ENCODE measurements at places on chromosomes 13 and 19.
A peak's percentile ranks its signal among the peaks of the same experiment; 100 is the strongest.

- DNase-seq: no peak
Measured at GRCh38 chr19:5261156-5261890, 79.3 kb downstream of the PTPRS start.

GRCh38 chr13:90623318-90624011 lies 724.0 kb upstream of the MIR17HG start:
- DNase-seq: no peak

GRCh38 chr13:26168237-26168814 lies 53.8 kb downstream of the RNF6 start:
- no peak for DNase-seq

DNA sequence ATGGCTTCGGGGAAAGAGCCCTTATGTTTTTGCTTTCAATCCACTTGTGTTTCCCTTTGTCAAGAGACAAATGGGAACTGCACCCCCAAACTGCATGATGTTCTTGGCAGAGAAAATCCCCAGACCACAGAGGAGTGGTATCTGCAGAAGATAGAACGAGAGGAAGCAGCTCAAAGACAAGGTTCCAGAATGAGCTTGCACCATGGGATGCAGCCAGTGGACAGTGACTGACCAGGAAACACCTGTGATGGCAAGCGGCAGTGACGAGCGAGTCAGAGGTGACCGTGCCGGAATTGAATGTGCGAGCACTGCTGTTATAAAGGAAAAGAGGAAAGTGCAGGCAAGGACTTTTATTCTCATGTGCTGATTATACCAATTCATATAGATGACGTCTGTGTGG lies 46.3 kb downstream of the IRS2 start:
- no peak for DNase-seq

- DNase-seq: no peak
Measured at GRCh38 chr19:8054169-8054568, 1.6 kb downstream of the CCL25 start.

GRCh38 chr13:99281811-99282263 lies 23.7 kb upstream of the GPR18 start:
- DNase-seq: no peak

DNA sequence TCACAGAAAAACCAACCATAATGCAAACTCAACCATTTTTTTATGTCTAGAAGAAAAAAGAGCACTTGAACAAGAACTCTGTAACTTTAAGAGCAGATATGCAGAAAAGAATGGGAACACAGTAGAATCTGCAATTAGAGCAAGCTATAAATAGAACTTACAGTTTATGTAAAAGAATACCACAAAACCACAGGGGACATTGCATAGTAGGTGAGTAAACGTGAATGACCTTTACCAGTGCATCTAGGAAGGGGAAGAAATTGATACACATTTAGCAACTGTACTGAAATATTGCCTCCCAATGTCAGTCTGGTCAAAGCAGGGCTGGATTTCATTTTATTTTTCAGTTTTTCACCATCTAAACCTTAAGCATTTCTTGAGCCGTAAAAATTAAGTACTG lies 242.2 kb upstream of the EDNRB start:
- DNase-seq: no peak

DNA sequence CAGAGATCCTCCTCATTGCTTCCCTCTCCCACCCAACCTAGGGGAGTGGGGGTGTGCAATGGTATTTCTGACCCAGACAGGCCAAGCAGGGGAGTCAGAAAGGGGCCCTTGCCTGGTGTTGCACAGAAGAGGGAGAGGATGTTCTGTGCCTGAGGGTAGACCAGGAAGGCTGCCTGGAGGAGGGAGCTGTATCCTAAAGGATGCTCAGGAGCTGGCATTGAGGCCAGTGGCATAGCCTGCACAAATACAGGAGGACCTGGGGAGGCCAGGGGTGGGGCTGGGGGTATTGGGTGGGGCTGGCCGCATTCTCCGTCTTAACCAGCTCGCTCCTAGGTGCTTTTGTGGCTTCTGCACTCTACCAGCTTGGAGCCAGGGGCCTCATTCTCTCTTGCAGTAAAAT lies 4.4 kb downstream of the RNF225 start:
- DNase-seq: no peak

DNA sequence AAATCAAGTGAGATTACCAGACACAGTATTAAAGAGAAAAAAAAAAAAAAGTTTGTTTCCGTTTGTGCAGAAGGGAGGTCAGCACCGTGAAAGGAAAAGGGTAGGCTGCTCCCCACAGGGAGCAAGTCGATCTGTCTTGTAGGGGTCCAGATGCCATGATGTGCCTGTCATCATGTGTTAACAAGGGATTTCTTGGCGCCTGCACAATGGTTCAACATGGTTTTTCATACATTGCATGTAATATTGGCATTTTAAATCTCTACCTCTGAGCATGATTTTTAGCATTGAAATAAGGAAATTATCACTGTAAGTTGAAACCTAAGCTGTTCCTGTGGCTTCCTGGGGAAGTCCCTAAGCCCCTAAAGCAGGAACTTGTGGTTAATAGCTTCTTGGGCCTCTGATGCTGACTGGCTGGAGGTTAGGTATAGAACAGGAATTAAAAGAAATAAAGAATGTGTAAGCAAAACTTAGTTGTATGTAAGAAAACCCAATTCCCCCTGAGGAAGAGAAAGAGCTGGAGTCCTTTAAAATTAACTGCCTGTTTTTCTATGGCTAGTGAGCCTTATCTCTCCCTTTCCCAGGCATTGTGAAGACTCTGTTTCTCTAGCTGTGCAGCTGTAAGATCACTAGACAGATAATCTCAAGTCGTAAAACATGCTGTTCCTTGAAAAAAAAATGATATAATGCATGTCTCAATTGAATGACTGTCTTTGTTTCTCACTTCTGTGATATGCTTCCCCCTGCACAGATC lies 7.4 kb upstream of the FCGBP start:
- DNase-seq: peak; percentile 77

DNA sequence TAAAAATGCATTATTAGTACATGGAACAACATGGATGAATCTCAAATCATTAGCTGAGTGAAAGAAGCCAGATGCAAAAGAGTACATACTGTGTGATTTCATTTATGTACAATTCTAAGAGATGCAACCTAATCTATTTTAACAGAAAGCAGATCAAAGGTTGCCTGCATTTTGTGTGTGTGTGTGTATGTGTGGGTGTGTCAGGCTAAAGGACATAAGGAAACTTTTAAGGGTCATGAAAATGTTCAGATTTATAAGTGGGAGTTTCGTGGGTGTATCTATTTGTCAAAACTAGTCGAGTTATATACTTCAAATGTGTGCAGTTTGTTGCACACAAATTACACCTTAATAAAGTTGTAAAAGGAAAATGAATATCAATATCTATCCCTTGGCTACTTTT lies 17.9 kb upstream of the NEK3 start:
- no peak for DNase-seq

- DNase-seq: no peak
Measured at GRCh38 chr13:105336706-105337576, 1198.5 kb downstream of the EFNB2 start.

- peak; percentile 44 for DNase-seq
Measured at GRCh38 chr19:18223860-18224524, 2.2 kb downstream of the PDE4C start.

DNA sequence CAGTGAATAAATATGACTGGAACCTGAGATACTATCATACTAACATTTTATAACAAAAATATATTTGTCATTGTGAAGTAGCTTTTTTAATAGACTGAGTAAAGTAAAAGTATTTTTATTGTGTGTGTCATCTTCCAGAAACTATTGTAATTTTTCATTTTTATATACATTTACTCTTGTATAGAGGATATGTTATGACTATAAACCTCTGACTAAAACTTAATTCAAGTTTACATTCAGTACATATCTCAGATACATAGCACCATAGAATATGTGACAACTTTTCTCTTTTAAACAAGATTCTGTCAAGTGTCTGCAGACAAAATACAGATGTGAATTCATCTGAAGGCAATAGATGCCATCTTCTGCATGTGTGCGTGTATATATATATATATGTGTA lies 704.3 kb downstream of the SLITRK1 start:
- no peak for DNase-seq

GRCh38 chr13:23683084-23683483 lies 112.9 kb downstream of the TNFRSF19 start:
- no peak for DNase-seq

DNA sequence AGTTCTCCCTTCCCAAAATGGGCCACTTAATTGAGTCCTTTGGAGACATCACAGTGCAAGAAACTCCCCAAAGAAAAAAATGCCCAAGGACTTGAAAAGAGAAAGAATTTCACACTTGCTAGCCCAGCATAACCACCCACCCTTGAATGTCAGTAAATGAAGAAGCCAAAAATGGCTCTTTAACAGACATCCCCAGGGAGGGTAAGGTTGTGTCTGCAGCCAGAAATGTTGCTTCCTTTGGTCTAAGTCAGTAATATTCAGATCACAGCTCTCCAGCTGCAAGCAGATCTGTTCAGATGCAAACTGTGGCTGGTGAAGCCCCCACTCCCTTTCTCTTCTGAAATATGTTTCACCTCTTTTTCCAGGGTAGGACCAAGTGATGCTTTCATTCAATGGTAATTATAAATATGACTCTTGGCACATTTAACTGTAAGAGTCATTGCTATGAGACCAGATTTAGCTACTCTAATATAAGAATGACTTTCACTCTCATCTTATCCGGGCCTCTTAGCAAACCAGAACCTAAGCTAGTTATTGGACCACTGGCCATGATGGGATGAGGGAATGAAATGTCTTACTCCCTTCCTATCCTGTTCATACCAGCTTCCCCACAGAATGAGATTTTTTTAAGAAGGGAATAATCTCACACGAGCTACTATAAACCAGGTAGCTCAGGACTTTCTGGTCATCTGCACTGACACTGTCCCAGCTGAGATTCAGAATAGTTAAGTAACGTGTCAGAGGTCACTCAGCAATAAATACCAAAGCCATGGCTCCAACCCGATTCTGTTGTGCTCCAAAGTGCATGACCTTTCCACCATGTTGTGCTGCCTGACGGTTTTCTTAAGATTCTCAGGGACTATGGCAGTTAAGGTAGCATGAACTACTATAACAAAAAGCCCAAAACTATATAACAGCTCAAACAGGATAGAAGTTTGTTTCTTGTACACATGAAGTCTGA lies 234.1 kb downstream of the FOXO1 start:
- DNase-seq: no peak

GRCh38 chr19:48962029-48962848 lies 2.9 kb upstream of the FTL start:
- peak; percentile 40 for DNase-seq

DNA sequence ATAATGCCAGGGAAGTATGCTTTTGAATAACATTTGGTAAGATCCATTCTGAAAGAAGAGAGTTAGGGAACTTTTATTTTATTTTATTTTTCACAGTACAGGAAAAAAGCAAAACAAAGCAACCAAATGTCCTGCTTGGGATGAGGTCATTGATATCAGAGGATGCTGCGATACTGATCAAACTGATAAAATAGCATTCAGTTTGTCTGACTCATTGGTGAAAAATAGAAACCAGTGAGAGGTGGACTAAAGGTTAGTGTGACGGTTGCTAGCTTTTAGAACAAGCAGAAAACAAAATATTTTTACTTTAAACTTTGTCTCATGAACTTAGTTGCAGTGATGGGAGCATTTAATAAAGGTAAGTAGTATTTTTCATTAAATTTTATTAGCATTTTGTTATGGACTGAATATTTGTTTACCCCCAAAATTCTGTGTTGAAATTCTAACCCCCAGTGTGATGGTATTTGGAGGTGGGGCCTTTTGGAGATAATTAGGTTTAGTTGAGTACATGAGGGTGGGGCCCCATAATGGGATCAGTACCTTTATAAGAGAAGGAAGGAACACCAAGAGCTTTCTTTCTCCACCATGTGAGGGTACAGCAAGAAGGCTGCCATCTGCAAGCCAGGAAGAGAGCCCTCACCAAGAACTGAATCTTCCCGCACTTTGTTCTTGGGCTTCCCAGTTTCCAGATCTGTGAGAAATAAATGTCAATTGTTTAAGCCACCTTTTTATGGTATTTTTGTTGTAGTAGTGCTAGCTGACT lies 37.3 kb downstream of the ITGBL1 start:
- no peak for DNase-seq

DNA sequence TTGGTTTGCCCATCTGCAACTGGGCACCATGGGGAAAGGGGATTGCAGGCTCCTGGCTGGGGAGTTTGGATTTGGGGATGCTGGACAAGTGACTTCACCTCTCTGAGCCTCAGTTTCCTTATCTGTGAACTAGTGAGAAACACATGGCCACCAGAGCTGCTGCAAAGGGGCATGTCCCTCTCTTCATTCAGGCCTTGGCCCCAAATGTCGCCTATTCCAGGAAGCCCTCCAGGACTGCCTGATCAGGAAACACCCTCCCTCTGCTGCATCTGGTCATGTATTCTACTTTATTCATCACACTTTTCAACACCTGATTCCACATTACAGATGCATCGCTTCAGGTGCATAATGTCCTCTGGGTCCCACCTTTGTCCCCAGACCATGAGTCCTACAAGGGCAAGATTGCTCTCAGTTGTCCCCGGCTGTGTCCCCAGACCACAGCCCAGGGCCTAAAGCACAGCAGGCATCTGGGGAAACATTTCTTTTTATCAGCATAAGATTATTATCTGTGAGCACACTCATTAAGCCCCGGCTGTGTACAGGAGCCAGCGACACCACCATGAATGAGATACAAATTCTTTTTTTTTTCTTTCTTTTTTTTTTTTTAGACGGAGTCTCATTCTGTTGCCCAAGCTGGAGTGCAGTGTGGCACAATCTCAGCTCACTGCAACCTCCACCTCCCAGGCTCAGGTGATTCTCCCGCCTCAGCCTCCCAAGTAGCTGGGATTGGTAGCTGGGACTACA lies 37.5 kb downstream of the ARRDC2 start:
- no peak for DNase-seq

DNA sequence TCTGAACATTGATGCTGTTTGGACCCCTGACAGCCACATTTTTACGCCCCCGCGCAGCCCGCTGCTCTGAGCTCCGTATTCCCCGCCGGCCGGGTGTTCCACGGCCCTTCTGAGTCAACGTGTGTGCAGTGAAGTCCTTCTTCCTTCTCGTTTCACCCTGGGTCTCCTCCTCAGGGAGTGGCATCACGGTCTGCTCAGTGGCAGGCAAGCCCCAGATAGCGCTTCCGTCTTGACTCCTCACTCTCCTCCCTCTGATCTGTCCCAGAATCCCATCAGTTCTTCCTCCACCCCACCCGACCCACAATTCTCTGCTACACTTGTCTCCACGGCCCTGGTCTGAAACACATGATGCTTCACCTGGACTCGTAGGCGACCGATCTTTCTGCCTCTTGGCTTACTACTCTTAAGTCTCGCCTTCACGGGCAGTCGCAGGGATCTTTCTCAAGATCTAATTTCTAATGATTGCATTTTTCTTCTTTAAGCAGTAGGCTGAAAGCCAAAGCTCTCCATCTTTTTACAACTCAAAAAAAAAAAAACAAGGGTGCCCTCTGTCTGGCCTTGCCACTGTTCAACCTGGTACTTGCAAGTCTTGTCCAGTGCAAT lies 33.9 kb downstream of the CCNE1 start:
- peak; percentile 33 for DNase-seq

DNA sequence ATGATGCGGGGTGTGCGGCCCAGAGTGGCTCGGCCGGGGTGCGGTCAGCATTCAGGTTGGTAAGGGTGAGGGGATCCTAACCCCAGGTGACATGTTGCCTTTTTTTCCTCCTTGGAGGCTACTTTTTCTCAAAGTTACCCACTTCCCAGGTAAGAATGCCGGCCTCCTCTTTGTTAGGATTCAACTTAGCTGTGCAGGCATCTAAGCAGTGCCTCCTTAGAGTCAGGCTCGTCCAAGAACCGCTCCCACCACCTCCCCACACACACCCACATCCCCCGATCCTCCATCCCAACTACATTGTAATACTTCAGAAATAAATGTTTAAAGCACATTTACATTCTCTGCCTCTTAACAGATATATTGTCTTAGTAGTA lies 733 bp upstream of the ENOX1 start:
- DNase-seq: no peak

- DNase-seq: no peak
Measured at GRCh38 chr13:66558506-66558905, 671.6 kb downstream of the PCDH9 start.

- DNase-seq: no peak
Measured at GRCh38 chr19:7257148-7258040, 36.8 kb downstream of the INSR start.

Data from bone marrow (tissue), 2 donors.